Cardiac muscle cell (in vitro differentiated cells and primary cell): ENCODE measurements at places on chromosomes 3 and 15. TPM values are rescaled to one million over a fixed set of nuclear protein-coding genes. Genes with fewer than 3 reads are reported as not detected.

Gene GNB5
- total RNA-seq, result 38.4 and 50.2 TPM in 2 replicates

Gene CCDC191
- total RNA-seq, result 2.7 and 5.4 TPM in 2 replicates

- DNase-seq, result peak; percentile 37
Observed at GRCh38 chr3:129358772-129359371, 69.6 kb downstream of the EFCAB12 start.

DNA sequence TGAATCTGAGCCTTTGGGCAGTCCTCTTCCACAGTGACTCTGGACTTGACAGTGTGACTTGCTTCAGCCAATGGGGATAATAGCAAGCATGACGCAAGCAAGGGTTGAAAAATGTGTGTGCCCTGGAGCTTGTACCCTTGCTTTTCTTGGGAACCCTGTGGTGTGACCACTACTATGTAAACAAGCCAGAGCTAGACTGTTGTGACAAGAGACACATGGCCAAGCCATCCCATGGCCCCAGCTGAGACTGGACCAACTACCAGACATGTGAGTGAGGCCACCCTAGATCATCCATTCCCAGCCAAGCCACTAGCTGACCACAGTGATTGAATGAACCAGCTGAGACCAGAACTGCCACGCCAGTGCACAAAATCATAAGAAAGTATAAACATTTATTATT, 11.8 kb downstream of the MYO1E start:
- no peak for DNase-seq

- DNase-seq, result no peak
Observed at GRCh38 chr3:13135251-13135810, 62.1 kb upstream of the IQSEC1 start.

Gene GOLGA6B
- 0.80 TPM in 1 of 2 replicates, not detected in the other for total RNA-seq

- DNase-seq, result no peak
Observed at GRCh38 chr3:69669070-69669469, 70.2 kb upstream of the MITF start.

GRCh38 chr3:9820946-9821345, 10.9 kb downstream of the TTLL3 start:
- peak; percentile 41 for DNase-seq

- peak; percentile 31 for DNase-seq
Observed at GRCh38 chr15:40764629-40765103, 798 bp downstream of the GCHFR start.

DNA sequence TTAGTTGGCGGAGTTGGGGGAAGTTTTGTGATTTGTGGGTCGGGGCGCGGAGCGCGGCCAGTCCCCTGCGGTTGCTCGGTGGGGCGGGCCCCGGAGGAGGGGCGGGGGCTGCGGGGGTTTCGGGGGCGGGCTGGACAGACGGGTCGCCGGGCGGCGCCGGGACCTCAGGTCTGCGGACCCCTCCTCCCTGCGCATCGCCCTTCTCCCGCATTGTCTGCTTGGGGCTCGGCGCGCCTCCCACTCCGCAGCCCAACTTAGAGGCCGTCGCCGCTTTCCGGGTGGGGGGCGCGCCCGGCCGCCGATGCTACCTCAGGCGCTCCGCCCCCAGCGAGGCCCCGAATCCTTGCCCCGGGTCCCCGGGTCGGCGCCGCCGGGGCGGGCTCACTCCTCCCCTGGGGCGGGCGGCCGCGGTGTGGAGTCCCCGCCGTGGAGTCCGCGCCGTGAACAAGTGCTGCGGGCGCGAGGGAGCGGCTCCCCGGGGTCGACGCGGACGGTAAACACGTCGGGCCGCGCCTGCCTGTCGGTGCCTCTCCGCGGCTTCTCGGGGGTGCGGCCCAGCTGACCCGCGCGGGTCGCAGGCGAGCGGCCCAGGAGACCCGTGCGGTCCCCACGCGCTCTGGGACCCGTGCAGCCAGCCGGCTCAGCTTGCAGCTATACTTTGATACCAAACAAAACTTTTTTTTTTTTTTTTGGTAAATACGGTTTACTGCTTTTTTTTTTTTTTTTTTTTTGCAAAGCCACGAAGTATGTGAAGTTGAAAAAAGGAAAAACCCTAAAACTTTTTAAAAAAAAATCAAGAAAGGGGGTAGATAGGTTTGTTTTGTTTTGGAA, 624 bp downstream of the AKAP13 start:
- peak; percentile 72 for DNase-seq

- DNase-seq, result no peak
Observed at GRCh38 chr3:51283421-51283820, 101.7 kb upstream of the MANF start.

DNA sequence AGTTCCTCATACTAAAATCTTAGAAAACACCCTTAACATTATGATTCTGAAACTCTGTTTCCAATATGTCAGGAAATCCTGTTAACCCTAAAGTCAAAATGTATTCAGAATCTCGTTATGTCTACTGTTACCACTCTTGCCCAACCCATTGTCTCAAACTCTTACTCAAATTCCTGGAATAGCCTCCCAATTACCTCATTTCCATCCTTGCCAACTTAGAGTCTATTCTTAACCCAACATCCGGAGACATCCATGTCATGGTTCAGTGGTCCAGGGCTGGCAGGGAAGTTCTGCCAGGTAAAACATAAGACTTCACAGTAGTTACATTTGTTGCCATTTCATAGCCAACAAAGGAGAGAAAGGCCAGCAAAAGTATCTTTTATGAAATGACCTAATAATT, 593.9 kb downstream of the PYDC2 start:
- no peak for DNase-seq

Gene FRMD5
- total RNA-seq, result 55.8 and 59.7 TPM in 2 replicates

- peak; percentile 53 for DNase-seq
Observed at GRCh38 chr3:71725271-71725991, at the start of gene EIF4E3. TSS of gene EIF4E3 (minus strand) at chr3:71725402. CDS start at chr3:71725367, 35 bp downstream.
